ENCODE measurements at places on chromosomes 2 and 18.

DNA sequence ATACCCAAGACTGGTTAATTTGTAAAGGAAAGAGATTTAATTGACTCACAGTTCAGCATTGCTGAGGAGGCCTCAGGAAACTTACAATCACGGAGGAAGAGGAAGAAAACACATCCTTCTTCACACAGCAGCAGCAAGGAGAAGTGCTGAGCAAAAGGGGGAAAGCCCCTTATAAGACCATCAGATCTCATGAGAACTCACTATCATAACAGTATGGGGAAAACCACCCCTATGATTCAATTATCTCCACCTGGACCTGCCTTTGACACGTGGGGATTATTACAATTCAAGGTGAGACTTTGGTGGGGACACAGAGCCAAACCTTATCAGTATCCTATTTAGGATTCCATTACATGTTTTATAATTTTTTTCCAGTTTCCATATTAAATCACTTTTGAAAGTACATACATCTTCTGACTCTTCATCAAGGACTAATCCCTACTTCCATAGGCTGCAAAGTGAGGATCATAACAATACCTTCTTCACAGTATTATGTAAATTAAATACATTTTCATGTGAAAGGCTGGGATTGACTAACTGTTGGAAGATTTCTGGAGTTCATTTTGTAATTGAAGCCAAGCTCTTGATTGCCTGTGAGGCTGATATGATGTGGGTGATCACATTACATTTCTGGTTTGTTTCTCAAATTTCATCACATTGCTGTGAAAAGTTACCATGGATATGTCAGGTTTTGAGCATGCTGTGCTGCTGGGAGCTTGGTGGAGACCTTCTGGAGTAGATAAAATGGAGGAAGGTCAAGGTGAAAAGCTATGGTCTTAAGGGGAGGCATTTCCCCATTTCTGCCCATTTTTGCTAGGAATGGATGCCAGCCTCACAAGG, 31.7 kb upstream of the CERS6 start:
- no peak for DNase-seq

DNA sequence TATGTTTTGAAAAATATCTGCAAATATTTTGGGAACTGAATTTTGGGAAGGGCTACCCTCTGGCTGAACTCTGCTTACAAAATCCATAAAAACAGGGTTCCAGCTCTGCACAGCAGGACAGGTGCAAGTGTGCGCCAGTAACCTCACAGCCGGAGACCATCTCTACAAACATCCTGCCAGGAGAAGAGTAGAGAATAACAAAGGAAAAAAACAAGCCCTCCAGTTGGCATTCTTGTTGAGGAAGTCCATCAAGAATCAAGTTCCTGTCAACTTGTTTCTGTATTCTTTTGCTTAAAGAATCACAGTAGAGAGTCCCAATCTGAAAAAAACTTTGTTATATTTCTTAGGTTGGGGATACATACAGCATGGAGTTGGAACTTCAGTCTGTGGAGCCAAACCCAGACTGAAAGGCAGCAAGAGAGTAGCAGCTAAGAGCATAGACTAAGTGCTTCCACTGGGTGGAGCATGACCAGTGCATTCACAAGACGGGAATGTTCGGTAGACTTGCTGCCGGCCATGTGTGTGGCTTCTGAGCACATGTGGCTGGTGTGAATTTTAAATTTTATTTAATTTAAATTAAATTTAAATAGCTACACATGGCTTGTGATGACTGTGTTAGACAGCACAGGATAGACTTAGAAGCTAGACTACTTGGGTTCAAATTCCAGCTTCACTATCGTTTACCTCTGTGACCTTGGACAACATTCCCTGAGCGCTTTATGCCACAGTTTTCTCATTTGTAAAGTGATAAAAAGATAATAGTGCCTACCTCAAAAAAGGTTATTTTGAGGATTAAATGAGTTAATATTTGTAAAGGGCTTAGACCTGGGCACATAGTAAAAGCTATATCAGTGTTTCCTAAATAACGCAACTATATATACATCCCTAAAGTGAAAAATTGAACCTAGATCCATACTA, 41.9 kb downstream of the SPTBN1 start:
- no peak for DNase-seq

- no peak for DNase-seq
These were observed 157.0 kb upstream of the SERPINE2 start for GRCh38 chr2:224195925-224196571.

DNA sequence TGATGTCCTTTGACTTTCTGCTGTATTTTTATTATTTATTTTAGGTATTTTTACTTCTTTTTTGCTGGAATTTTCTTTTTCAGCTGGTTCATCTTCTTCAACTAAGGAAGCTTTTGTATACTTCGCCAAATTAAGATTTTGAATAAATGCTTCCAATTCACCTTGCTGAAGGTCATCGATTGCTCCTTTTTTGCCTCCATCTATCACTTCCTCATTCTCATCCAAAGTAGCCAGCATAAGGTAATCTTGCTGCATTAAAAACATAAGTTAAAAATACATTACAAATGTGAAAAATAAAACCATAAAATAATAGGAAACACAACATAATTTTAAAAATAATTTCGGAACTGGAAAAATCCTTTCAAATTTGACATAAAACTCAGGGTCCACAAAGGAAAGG, 2.6 kb downstream of the CEBPZ start:
- no peak for DNase-seq

DNA sequence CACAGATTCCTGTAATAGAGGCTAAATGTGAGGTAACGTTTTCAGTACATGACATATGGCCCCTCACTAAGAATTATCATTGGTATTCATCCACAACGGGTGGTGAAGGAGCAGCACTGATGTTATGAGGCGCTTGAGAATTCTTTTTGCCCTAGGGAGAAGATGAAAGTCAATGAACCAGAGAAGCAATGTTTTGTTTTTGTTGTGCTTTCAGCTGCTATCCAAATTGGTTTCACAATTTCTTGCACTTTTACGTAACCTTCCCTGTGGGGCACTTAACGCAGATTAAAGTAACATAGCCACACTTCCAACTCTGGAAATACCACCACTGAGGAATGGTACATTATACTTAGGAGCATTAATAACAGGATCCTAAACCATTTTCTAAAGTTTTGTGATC, 13.3 kb upstream of the CCDC85A start:
- no peak for DNase-seq

GRCh38 chr2:130949954-130950353, 113.2 kb downstream of the ARHGEF4 start:
- no peak for DNase-seq

DNA sequence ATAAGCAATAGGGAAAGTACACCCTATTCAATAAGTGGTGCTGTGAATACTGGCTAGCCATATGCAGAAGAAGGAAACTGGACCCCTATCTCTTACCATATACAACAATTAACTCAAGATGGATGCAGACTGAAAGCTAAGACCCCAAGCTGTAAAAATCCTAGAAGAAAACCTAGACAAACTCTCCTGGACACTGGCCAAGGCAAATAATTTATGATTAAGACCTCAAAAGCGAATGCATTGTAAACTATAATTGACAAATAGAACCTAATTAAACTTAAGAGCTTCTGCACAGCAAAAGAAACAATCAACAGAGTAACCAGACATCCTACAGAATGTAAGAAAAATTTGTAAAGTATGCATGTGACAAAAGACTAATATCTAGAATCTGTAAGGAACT, 41.1 kb upstream of the ASXL3 start:
- no peak for DNase-seq

- DNase-seq, result no peak
These were observed 15.1 kb downstream of the TRIB2 start for GRCh38 chr2:12731701-12732280.

GRCh38 chr2:235555371-235555770, 61.5 kb downstream of the AGAP1 start:
- no peak for DNase-seq

DNA sequence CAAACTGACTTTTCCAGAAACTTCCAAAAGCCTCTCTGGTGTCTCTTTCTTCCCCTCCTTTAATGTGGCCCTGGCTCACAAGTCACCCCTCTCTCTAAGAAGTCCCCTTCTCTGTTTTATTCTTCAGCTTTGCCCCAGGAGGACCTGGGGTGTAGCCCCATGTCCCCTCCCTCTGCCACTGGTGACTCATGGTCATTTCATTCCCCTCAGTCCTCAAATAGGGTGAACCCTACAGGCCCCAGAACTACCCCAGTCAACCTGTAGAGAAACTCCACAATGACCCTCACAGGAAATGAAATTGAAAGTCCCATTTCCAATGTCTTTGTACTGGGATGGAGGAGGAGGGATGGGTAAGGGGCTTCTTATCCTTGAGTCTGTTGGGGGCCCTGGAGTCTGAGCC, 6.2 kb upstream of the SPEG start:
- DNase-seq, result no peak

DNA sequence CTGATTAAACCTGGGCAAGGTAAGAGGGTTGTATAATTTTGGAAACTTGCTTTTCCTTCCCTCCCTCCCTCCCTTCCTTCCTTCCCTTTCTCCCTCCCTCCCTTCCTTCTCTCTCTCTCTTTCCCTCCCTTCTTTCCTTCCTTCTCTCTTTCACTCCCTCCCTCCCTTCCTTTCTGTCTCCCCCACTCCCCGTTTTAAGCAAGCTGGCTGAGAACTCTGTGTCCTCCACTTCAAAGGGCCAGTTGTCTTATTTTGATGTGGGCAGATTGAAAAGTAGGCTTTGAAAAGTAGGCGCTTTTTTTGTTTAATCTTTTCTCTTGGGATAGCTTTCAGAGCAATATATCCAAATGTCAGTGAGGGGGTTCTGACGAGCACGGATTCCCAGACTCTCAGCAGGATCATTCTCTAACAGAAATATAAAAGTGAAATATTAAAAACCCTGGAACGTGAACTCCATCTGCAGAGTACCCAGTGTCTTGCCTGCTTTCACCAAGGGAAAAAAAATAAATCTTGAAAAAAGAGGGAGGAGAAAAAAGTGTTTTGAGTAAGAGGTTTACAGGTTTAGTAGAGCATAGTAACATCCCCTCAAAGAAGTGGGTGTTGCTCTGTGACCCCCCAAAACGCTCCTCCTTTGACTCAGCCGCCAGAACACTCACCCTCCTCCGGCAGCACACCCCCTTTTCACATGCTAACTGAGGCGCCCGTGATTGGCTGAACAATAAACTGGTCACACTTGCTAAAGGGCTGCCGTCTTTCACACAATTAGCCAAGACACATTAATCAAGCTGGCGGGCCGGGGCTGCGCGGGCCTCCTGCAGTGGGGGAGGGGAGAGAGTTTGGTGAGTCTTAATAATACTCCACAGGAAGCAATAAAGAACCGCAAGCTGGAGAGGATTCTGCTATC, 52.2 kb downstream of the CDK15 start:
- no peak for DNase-seq

- DNase-seq, result no peak
These were observed 131.1 kb downstream of the FMNL2 start for GRCh38 chr2:152466041-152466440.

DNA sequence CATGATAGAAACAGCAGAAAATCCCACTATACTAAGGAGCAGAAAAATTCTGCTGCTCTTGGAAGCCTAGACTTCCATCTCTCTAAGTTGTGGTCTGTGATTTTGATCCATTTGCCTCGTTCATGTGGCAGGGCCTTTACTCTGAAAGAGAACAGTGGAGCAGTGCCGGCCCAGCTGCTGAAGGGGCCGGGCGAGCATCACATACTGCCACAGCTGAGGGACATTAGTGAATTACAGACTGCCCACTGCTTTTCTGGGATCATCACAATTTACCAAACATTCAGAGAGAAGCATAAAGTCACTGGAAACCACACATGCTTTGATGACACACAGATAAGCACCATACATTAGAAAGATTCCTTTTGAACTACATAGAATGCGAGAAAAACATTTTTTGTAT, 217.0 kb upstream of the BOD1L2 start:
- no peak for DNase-seq

GRCh38 chr18:58201733-58202730, 158.0 kb downstream of the NEDD4L start:
- DNase-seq, result no peak

- DNase-seq, result no peak
These were observed 201.1 kb downstream of the SPP2 start for GRCh38 chr2:234251326-234252271.

DNA sequence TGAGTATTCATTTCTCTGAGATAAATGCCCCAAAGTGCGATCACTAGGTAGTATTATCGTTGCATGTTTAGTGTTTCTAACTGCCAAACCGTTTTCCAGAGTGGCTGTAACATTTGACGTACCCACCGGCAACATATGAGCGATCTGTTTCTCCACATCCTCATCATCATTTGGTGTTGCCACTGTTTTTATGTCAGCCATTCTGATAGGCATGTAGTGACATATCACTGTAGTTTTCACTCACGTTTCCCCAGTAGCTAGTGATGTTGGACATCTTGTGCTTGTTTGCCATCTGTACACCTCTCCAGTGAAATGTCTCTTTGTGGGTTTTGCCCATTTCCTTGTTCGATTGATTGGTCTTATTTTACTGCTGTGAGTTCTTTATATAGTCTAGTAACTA, 63.8 kb downstream of the ACAA2 start:
- no peak for DNase-seq

GRCh38 chr2:47239119-47239969, 84.2 kb upstream of the STPG4 start:
- no peak for DNase-seq

DNA sequence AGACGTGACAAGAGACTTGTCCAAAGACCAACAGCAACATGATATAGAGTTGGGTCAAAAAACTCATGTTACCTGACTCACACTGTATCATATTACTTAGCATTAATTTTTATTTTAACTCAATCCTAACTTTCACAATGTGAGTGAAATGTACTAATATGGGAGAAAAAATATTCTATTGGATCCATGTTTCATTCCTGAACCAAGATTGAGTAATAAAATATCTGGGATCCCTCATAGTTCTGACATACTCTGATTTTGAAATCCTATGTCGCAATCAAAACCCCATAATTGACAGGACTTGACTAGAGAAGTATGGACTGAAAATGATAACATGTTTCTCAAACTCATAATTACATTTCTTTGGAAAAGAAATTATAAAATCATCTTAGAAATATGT, 190.4 kb downstream of the RIT2 start:
- no peak for DNase-seq

GRCh38 chr2:100852999-100853908, 33.3 kb downstream of the NPAS2 start:
- no peak for DNase-seq

- no peak for DNase-seq
These were observed 2.5 kb downstream of the DLX1 start for GRCh38 chr2:172087780-172088244.

GRCh38 chr2:3291113-3291512, 86.5 kb downstream of the EIPR1 start:
- DNase-seq, result no peak

Data from T-helper 22 cell (primary cell).